ENCODE measurements at places on chromosomes 1 and 21.
A peak's percentile ranks its signal among the peaks of the same experiment; 100 is the strongest.

GRCh38 chr1:1763657-1764621, 14.3 kb downstream of the NADK start:
- no peak for DNase-seq

- no peak for DNase-seq
These were observed 145.5 kb upstream of the FGGY start for GRCh38 chr1:59151387-59151761.

DNA sequence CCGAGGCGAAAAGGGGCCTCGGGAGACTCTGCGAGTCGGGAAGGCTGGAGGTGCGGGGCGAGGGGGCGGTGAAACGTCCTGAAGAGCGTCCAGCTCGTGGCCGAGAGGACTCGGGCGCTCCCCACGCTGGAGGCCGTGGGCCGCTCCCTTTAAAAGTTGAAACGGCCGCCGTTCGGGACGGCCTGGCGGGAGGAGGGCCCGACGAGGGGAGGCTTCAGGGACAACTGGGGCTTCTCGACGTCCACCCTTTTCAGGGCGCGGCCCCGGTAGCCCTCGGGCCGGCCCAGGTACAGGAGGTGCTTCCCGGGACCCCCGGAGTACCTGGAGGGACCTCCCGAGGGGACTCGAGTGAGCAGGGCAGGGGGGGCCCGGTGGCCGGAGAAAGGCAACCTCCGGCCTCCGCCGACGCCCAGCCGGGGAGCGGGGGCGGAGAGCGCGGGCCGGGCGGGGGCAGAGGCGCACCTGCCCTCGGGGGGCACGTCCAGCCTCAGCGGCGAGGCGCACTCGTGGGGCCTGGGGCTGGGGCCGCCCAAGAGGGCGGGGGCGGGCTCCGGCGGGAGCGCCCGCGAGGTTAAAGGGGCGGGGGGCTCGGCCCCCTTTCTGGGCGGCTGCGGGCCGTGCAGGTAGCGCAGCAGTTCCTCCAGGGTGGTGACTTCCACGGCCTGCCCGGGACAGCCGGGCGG, 14.0 kb downstream of the SEMA6C start:
- DNase-seq: peak; percentile 18

GRCh38 chr1:56286506-56286905, 292.9 kb downstream of the PLPP3 start:
- DNase-seq: no peak

GRCh38 chr1:27374362-27375086, at the start of gene FCN3:
FCN3 (minus strand) TSS chr1:27374824; CDS start chr1:27374818, 6 bp downstream.
- DNase-seq: no peak

DNA sequence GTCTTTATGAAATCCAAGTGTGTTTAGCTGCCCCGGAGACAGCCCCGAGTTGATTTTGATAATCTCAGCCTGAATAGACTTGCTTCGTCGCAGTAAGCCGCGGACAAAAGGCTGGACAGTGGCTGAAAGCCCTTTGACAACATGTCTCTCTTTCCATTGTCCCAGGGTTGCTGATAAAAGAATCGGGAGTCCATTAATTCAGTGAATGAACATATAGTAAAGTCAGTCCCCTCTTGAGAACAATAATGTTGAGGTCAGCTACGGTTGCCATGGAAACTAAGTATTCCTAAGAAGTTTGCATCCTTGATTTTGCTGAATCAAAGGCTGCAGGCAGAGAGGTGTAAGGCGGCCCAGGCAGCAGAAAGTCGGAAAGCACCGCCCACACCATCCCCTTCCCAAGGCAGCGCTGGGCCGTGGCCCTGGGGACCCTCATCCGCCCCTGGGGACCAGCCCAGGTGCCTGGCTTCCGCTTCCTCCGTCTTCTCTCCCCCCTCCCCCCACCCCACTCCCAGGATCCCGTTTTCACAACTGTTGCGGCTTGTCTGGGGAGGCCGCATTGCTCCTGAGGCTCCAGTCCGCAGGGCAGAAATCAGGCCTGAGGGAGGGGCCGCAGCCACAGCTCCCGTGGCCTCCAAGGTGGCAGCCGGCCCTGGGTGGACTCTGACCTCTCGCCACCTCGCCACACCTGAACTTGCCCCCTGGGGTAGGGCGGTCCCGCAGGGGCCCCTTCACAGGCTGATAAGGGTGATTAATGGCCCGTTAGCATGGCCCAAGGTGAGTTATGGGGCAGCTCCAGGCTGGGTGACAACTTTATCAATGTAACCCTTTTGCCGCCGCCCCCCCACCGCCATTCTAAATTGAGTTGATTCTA, 180.9 kb downstream of the PRDM16 start:
- DNase-seq: no peak

DNA sequence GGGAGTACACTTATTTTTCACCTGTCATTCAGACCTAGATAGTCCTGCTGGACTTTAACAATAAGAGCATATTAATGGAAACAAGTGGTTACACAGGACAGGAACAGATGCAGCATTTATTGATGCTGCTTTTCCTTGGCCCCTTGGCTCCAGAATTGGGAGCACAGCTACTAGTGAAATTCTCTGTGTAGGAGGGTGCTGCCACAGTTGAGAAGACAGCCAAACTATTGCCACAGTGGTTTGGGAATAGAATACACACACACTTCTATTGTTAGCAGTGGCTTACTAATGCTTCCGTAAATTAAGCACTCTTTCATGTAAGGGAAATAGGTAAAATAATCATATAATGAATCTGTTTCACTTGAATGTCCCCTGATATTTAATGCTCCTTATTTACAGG, 105.3 kb upstream of the TENT5C start:
- no peak for DNase-seq

Data from activated CD4-positive, CD25-positive, alpha-beta regulatory T cell treated with anti-CD3 and anti-CD28 coated beads, Interleukin-2, amount 50 U/mL, for 72 hours (primary cell).